Naive B cell (primary cell): ENCODE measurements at places on chromosomes 7 and 10. TPM values are rescaled to one million over a fixed set of nuclear protein-coding genes. Genes with fewer than 3 reads are reported as not detected.
A peak's percentile ranks its signal among the peaks of the same experiment; 100 is the strongest.

DNA sequence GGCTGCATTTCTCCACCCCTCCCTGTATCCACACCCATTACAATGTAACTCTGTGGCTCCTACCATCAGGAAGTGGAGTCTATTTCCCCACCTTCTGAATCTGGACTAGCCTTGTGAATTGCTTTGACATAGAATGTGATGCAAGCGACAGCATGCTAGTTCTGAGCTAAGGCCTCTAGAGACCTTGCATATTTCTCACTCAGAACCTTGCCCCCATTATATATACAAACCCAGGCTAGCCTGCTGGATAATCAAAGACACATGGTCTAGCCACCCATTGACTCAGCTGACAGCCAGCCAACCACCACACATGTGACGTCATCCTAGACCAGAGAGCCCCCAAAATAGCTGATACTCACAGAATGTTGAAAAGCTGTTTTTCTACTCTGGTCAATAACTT, 77.9 kb downstream of the CCDC71L start:
- H3K4me3 ChIP-seq: no peak overlapping the region
- H3K27ac ChIP-seq: no peak overlapping the region
- H3K36me3 ChIP-seq: no peaks in the 10 kb centered on the region
- peaks cover 24% of the 10 kb centered on the region for H3K27me3 ChIP-seq
- no peak for DNase-seq

GRCh38 chr7:139396323-139396951, 36.7 kb downstream of the LUC7L2 start:
- peaks cover 5% of the 10 kb centered on the region for H3K36me3 ChIP-seq
- no peaks in the 10 kb centered on the region for H3K27me3 ChIP-seq
- H3K4me1 ChIP-seq: no peaks in the 10 kb centered on the region
- no peak overlapping the region for H3K27ac ChIP-seq

DNA sequence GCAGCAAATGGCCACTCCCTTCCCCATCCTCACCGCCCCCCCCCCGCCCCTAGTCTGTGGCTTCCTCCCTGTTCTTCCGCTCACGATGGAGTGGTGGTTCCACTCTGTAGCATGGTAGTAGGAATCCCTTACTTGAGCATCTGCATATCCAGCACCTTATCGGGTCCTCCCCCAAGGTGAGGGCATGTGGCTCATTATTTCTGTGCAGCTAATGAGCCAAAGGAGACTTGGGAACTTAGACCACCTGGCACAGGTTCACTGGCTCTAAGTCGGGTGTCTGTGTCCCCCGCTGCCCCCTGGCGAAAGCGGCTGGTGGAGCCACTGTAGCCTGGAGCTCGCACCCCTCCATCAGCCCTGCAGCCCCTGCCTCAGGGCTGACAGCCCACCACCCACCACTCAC, 22.8 kb upstream of the GPR26 start:
- no peak overlapping the region for H3K27ac ChIP-seq
- no peak for DNase-seq
- H3K4me1 ChIP-seq: no peaks in the 10 kb centered on the region
- H3K36me3 ChIP-seq: no peaks in the 10 kb centered on the region
- H3K4me3 ChIP-seq: no peak overlapping the region

DNA sequence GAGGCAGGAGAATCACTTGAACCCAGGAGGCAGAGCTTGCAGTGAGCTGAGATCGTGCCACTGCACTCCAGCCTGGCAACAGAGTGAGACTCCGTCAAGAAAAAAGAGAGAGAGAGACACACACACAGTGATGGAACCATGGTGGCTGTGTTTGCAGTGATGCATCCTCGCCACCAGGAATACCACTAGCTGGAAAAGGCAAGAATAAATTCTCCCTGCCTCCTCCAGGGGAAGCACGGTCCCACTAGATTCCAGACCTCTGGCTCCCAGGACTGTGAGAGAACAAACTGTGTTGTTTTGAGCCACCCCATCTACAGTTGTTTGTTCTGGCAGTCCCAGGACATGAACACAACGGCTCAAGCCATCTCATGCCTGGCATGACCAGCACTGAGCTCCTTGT, 320.3 kb upstream of the FOXK1 start:
- H3K27me3 ChIP-seq: no peaks in the 10 kb centered on the region
- no peaks in the 10 kb centered on the region for H3K36me3 ChIP-seq
- DNase-seq: no peak
- no peak overlapping the region for H3K4me3 ChIP-seq
- no peaks in the 10 kb centered on the region for H3K4me1 ChIP-seq
- no peak overlapping the region for H3K27ac ChIP-seq

DNA sequence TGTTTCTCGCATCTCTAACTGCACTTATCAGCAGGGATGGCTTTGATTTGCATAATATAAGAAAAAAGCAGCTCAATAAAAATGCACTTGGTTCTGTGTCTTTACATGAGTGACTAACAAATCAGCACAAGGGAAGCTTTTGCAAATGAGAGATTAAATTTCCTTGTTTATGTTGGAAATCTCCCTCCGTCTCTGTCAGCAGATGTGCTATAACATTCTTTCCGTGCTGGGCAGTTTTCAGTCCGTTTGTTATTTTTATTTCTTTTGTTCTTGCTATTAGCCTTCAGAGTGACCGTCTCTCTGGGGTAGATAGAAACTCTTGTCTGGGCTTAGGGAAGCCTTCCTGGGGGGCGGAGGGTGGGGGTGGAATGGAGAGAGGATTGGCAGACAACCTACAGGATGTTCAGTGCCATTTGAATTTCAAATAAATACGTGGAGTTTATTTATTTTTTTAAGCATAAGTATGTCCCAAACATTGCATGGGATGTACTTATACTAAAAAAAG, 96.0 kb downstream of the GATA3 start:
- peaks cover 14% of the 10 kb centered on the region for H3K27me3 ChIP-seq
- H3K4me3 ChIP-seq: no peak overlapping the region
- H3K4me1 ChIP-seq: no peaks in the 10 kb centered on the region
- no peak for DNase-seq

- H3K4me1 ChIP-seq: no peaks in the 10 kb centered on the region
- no peak overlapping the region for H3K27ac ChIP-seq
- no peaks in the 10 kb centered on the region for H3K36me3 ChIP-seq
- H3K27me3 ChIP-seq: no peaks in the 10 kb centered on the region
Observed at GRCh38 chr7:27605283-27605682, 57.4 kb downstream of the HIBADH start.

- no peak for DNase-seq
- peak overlapping the region; percentile 100 for H3K4me3 ChIP-seq
- H3K36me3 ChIP-seq: peaks cover 8% of the 10 kb centered on the region
- peaks cover 41% of the 10 kb centered on the region for H3K4me1 ChIP-seq
- no peaks in the 10 kb centered on the region for H3K27me3 ChIP-seq
Observed at GRCh38 chr10:68955355-68955831, 577 bp upstream of the DDX21 start.

- H3K27ac ChIP-seq: no peak overlapping the region
- H3K36me3 ChIP-seq: no peaks in the 10 kb centered on the region
- no peak for DNase-seq
Observed at GRCh38 chr7:107113866-107114265, 54.9 kb upstream of the HBP1 start.

- H3K36me3 ChIP-seq: no peaks in the 10 kb centered on the region
- no peak overlapping the region for H3K4me3 ChIP-seq
- DNase-seq: no peak
- no peak overlapping the region for H3K27ac ChIP-seq
Observed at GRCh38 chr10:8438603-8439002, 384.1 kb downstream of the GATA3 start.

- H3K4me1 ChIP-seq: no peaks in the 10 kb centered on the region
- H3K36me3 ChIP-seq: no peaks in the 10 kb centered on the region
- peak overlapping the region; percentile 19 for H3K27ac ChIP-seq
- no peak for DNase-seq
- no peak overlapping the region for H3K4me3 ChIP-seq
- H3K27me3 ChIP-seq: no peaks in the 10 kb centered on the region
Observed at GRCh38 chr7:79386688-79387422, 66.6 kb downstream of the MAGI2 start.

DNA sequence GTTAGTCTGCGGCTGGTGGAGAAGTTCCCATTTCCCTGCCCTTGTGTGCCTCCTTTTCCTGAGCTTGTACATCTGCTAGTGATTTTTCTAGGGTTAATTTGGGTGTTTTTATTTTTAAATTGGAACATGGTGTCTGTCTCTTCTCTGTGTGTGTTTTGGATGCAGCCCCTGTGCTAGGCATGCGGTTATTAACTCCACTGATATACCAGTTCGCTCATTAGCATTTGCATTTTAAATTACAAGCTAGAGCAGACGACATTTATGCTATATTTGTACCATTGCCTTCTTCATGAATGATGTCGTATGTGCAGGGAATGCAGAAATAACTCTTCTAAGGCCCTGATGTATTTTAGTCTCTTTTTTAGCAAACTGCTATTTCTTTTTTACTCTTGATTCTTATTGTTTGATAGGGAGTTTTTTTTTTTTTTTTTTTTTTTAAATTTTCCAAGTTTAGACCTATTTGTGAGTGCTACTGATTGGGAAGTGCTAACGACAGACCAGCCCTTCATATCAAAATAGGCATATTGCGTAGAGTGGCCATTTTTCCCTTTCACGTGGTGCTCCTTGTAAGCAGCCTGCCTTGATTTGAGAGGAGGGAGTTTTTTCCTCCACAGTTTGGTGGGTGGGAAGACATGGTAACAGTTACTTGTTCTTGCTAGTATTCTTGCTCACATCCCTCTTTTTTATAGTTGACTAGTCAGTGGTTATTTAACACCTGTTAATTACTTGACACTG, 89.6 kb downstream of the LRRC4 start:
- no peak for DNase-seq
- no peak overlapping the region for H3K27ac ChIP-seq
- no peaks in the 10 kb centered on the region for H3K27me3 ChIP-seq
- peaks cover 15% of the 10 kb centered on the region for H3K4me1 ChIP-seq
- H3K36me3 ChIP-seq: peaks cover 28% of the 10 kb centered on the region

DNA sequence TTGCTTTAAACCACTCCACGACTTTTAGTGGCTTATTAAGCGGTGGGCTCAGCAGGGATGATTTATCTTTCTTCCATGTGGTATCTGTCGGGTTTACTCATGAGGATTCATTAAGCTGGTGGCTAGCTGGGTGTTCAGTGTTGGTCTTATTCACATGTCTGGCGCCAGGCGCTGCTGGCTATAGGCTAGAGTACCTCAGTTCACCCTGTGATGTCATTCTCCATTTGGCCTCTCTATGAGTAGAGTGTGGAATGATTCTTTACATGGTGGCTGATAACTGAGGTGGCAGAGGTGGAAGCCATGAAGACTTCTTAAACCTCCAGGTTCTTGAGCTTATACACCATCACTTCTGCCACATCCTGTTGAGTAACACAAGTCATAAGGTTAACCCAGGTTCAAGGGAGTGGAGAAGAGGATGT, 115.4 kb downstream of the MLLT10 start:
- DNase-seq: no peak
- peaks cover 15% of the 10 kb centered on the region for H3K4me1 ChIP-seq
- peak overlapping the region; percentile 4 for H3K27ac ChIP-seq
- no peak overlapping the region for H3K4me3 ChIP-seq
- H3K27me3 ChIP-seq: no peaks in the 10 kb centered on the region
- H3K36me3 ChIP-seq: peaks cover 7% of the 10 kb centered on the region

The WEE2 gene
- not detected for polyA plus RNA-seq

The CDC14C gene
- not detected for polyA plus RNA-seq

The STEAP2 gene
- polyA plus RNA-seq: not detected
